Posterior vena cava (tissue), 2 donors: ENCODE measurements at places on chromosomes 6 and 20. TPM values are rescaled to one million over a fixed set of nuclear protein-coding genes. Genes with fewer than 3 reads are reported as not detected.
A peak's percentile ranks its signal among the peaks of the same experiment; 100 is the strongest.

DNA sequence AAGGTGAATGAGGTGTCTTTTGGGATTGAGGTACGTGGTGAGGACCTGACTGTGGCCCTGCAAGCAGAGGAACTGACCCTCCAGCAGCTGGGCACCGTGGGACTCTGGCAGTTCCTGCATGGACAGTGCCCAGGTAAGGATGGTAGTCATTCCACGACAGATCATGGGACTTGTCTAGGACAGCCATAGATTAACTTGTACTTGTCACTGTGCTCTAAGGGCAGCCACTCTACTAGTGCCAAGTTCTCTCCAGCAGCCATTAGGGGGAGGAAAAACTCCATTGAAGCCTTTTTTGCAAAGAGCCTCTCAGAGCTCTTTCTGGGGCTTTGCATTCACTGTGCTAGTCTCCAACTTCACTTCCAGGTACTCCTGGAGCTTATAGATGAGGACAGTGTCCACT lies 20.4 kb downstream of the TAF11 start:
- no peak for DNase-seq

DNA sequence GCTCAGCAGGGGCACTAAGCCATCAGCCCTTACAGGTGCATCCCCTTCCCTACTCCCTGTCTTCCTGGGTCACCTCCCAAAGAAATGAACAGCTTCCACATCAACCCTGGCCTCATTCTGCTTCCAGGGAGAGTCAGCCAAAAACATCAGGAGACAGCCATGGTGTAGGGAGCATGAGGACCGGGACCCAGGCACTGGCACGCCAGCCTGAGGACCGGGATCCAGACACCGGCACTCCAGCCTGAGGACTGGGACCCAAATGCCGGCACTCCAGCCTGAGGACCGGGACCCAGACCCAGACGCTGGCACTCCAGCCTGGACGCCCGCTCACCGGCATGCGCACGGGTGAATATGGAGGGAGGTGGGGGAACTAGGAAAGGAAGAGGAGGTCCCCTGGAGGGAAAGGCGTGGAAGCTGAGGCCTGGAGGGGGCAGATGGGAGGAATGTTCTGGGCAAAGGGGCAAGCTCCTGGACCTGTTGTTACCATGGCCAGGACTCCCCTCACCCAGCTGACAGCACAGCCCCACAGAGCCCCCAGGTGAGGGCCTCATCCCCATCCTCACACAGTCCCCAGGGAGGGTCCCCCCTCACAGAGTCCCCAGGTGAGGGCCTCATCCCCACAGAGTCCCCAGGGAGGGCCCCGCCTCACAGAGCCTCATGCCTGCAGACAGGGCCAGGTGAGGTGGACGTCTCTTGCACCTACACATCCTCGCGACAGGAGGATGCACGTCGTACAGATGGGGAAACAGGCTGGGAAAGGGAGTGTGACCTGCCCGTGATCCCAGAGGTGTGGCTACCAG lies 26.0 kb upstream of the MRGBP start:
- peak; percentile 64 for DNase-seq

GRCh38 chr20:54228841-54229240 lies 21.0 kb downstream of the PFDN4 start:
- DNase-seq, result no peak

DNA sequence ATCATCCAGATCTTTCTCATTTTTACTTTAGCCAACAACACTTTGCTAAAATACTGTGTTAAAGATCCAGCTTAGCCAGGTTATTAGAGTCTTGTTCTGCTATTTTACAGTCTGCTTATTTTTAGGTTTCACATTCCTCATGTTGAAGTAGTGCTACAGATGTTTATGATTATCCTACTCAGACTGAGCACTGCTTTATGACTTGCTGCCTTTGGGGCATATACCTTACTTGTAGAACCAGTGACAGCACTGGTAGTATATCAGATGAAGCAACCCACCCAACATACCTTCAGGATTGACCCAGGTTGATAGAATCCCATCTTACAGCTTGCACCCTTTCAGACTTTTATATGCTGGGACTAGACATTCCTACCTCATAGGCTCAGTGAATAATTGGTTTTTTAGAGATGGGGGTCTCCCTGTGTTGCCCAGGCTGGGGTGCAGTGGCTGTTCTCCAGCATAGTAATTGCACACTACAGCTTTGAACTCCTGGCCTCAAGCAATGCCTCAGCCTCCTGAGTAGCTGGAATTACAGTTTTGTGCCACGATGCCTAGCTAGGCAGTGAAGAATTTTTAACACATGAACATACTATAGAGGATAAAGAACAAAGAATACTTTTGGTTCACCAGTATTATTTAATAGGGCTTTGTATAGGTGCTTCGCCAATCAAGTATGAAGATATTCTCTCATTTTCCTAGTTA lies 63.8 kb upstream of the DYNLRB1 start:
- DNase-seq, result no peak

DNA sequence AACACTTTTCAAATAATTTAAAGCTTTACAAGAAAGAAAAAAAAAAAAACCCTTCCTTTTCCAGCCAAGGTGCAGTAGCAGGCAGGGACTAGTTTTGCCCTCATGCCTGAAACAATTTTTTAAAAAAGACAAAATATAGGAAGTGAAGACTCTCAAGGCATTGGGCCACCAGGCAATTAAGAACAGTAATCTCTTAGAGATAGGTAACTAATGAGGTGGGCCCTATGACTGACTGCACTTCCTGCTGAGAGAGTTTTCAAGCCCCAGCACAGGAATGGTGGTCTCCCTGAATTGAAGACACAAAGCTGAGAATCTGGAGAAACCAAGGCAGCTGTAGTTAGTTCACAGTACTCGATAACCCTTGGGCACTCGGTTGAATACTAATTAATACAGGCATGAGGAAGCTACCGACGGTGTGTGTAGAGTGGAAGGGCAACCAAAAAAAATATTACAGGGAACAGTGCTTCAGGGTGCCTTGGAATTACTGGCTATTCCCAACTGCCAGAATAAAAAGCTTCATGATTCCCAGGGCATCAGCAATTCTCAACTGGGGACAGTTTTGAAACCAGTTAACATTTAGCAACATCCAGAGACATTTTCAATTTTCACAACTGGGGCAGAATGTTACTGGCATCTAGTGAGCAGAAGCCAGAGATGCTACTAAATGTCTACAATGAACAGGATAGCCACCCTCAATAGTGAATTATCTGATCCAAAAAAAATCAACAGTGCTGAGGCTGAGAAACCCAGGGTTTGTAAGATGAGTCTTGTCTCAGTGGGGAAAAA lies 36.0 kb upstream of the PLN start:
- DNase-seq, result no peak

- no peak for DNase-seq
These were observed 27.9 kb upstream of the TBC1D7 start for GRCh38 chr6:13355999-13356785.

DNA sequence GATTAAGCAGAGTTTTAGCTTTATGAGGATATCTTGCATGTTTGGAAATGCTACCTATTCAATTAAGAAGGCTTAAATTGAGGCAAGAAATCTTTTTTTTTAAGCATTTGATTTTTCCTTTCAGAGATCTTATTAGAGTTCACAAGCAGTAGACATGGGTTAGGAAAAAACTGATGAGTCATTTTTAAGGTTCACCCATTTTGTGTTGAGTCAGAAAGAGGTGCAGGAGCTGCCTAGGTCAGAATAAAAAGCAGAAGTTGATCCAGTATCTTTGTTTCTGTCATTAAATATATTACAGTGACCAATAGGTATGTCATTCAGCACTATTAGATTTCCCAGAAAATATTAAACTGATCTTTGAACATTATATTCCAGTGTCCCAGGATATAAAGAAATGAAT lies 306.8 kb downstream of the LMBRD1 start:
- no peak for DNase-seq

DNA sequence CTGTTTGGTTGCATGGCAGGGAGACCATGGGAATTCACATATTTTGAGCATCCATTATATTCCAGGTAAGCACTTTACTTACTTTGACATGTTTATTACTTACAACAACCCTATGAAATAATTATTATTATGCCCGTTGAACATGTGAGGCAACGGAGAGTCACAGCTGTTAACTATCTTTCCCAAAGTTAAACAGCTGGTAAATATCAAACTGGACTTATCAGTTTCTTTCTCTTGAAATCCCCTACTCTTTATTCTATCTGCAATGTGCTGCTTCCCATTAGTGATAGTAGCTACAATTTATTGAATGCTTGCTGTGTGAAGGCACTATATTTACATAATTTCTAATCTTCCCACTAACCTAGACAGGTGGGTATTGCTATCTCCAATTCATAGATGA lies 847.7 kb upstream of the MAP3K7 start:
- DNase-seq, result no peak

DNA sequence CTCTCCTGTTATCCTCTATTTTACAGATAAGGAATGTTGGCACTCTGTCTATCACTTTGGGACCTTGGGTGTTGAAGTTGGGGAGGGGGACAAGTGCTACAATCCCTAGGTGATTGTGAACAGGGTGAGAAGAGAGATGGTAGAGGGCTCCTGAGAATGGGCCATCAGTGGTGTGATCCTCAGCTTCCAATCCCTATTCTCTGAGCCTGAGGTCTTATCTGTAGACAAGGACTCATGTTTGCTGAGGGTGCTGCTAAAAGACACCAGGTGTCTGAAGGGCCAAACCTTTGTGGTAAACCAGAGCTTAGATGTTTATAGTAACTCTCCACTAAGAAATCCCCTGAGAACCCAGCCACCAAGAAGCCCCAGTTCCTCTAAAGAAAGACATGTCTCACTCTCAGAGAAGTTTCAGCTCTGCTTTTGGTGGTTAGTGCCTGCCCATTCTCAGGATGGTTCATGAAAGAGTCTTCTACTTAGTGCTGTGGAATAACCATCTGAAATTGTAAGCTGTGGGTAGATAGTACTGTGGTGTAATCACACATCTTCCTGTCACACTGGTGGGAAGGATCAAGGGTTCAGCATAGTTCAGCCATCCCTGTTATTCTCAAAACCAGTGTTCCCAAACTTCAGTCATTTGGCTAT lies 58.2 kb upstream of the IL20RA start:
- no peak for DNase-seq

- DNase-seq, result no peak
These were observed 654.8 kb downstream of the RNF144B start for GRCh38 chr6:19041906-19042305.

DNA sequence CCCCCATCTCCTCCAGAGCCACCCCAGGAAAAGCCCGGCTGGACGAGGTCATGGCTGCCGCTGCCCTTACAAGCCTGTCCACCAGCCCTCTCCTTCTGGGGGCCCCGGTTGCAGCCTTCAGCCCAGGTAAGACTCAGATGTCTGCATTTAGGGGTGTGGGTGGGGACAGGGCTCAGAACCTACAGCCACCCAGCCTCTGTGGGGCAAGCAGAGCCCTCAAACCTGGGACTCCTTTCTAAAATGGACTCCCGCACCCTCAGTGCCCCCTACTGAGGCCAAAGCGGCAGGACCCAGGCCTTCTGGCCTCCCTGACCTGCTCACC lies 1.7 kb downstream of the SLC2A4RG start:
- no peak for DNase-seq

- no peak for DNase-seq
These were observed 152.4 kb downstream of the SOBP start for GRCh38 chr6:107642095-107642860.

GRCh38 chr6:82738773-82739172 lies 326.9 kb downstream of the UBE3D start:
- no peak for DNase-seq

DNA sequence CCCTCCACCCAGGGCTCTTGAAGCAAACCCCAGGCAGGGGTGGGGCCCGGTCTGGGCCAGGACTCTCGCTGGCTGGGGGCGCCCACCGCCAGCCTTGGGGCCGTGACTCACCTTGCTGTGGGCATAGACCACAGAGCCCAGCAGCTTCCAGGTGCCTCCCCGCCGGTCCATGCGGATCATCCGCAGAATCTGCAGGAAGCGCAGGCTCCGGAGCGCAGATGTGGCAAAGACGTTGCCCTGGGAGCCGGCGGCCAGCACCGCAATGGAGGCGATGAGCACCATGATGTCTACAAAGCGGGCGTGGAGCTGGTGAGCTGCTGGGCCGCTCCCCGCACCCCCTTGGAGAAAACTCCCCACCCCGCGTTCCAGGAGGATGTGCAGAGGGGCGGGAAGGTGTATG lies 27.9 kb downstream of the KCNQ2 start:
- no peak for DNase-seq

DNA sequence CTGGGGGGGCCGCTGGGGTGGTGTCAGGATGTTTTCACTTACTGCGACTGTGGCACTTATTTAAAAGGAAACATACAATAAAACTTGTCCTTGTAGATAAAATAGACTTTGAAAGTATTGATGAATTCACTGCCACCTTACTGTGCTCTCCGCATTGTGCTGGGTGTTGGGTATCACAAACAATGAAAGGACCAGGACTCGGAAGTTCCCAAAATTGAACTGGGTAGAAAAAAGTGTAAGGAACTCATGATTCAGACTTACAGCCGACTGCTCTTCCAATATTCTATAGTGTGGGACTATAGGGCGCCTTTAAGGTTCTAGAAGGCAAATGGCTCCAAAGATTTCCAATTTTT lies 32.1 kb upstream of the ID4 start:
- no peak for DNase-seq

DNA sequence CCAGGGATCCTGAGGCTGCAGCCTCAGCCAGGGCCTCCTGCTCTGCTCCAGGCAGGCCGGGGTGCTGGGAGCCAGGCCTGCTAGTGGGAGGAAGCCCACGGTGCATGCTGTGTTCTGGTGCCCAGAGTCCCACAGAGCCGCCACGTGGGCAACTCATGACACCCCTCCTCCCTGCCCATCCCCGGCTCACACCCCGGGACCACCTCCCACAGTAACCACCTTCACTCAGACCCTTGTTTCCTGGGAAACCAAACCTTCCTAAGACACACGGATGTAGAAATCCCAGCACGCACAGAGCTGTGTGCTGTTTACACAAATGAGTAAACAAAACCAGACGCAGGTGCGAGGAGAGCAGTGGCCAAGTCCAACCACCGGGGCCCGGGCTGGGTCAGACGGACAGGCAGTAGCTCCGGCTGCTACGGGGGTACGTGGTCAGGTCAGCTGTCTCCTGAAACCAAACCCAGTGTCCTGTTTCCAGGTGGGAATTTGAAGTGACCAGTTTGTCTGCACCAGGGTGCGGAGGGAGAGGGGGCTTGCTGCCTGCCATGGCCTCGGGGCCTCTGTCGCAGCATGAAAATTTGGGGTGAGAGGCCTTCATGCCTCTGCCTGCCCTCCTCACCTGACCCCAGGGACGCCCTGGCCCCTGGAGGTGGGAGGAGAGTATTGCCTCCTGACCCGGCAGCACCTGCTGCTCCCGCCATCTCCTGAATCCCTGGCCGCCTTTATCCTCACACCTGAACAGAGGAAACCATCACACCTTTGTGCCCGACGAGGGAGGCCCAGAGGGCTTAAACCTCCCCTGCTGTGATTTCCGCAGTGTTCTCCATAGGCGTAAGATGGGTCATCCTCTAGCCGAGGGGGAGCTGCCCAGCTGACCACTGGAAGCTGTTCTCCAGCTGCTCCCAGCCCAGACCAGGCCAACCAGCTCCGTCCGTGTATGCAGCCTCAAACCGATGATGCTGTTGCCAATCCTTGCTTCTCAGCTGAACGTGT lies 52.0 kb upstream of the SMOC2 start:
- DNase-seq, result no peak

GRCh38 chr6:53730767-53731166 lies 64.0 kb upstream of the LRRC1 start:
- no peak for DNase-seq

The LY6G5B gene
- 9.5 TPM for total RNA-seq

The BPIFB1 gene
- total RNA-seq, result not detected

The TASP1 gene
- total RNA-seq, result 21.2 TPM

The WFDC5 gene
- not detected for total RNA-seq

The LSM2 gene
- 38.7 TPM for total RNA-seq

The SPEF1 gene
- not detected for total RNA-seq

The RIPOR3 gene
- 11.2 TPM for total RNA-seq

The FRK gene
- 5.1 TPM for total RNA-seq
